ENCODE measurements at places on chromosomes 1 and 21. TPM values are rescaled to one million over a fixed set of nuclear protein-coding genes. Genes with fewer than 3 reads are reported as not detected.

GRCh38 chr1:151455231-151455630 is 4.1 kb downstream of the POGZ start:
- no peak for DNase-seq
- no peak overlapping the region for H3K27ac ChIP-seq
- peaks cover 4% of the 10 kb centered on the region for H3K36me3 ChIP-seq
- no peak overlapping the region for H3K4me3 ChIP-seq

GRCh38 chr1:208929575-208929974 is 653.9 kb upstream of the CAMK1G start:
- peaks cover 2% of the 10 kb centered on the region for H3K4me1 ChIP-seq
- no peak for DNase-seq
- H3K27ac ChIP-seq, result no peak overlapping the region
- no peaks in the 10 kb centered on the region for H3K36me3 ChIP-seq

DNA sequence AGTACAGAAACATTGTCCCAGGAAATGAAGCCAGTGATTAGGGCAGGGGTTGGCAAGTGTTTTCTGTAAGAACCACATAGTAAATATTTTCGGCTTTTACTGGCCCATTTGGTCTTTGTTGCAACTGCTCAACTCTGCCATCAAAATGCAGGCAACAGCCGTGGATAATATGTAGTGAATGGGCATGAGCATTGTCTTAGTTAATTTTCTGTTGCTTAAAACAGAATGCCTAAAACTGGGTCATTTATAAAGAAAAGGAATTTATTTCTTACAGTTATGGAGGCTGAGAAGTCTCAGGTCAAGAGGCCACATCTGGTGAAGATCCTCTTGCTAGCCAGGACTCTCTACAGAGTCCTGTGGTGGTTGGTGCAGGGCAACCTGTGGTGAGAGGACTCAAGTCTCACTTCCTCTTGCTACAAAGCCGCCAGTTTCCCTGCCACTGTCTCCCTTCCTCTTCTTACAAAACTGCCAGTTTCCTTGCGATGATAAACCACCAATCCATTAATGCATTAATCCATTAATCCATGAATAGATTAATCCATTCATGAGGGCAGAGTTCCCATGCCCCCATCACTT is 166.4 kb downstream of the PSMG1 start:
- H3K36me3 ChIP-seq, result no peaks in the 10 kb centered on the region
- H3K4me3 ChIP-seq, result no peak overlapping the region
- H3K27me3 ChIP-seq, result no peaks in the 10 kb centered on the region
- no peak overlapping the region for H3K27ac ChIP-seq
- DNase-seq, result no peak

- no peaks in the 10 kb centered on the region for H3K27me3 ChIP-seq
- peaks cover 69% of the 10 kb centered on the region for H3K4me1 ChIP-seq
- no peaks in the 10 kb centered on the region for H3K36me3 ChIP-seq
These were observed 4.9 kb downstream of the CROCC start for GRCh38 chr1:16926491-16927073.

GRCh38 chr21:28614791-28615190 is 377.9 kb downstream of the LTN1 start:
- H3K27ac ChIP-seq, result no peak overlapping the region
- H3K27me3 ChIP-seq, result no peaks in the 10 kb centered on the region
- no peak overlapping the region for H3K4me3 ChIP-seq

GRCh38 chr21:16330082-16330907 is 600.5 kb downstream of the USP25 start:
- H3K36me3 ChIP-seq, result no peaks in the 10 kb centered on the region
- no peak overlapping the region for H3K27ac ChIP-seq

DNA sequence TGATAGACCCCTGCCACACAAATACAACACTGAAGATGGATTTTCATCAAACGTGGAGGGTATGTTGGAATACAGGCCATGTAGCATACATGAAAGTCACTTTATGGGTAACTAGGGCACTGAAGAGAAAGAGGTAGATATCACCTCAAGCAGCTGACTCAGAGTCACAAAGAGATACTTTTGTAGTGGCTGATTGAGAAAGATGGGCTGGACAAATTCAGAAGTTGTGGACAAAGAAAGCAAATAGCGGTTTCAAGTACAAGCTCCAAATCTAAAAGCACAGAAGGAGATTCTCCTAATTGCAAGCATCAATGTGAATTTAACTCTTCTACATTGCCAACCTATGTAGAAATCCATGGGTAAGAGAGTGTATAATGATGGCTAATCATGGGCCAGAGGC is 35.0 kb upstream of the RGS18 start:
- H3K27ac ChIP-seq, result no peak overlapping the region
- no peaks in the 10 kb centered on the region for H3K27me3 ChIP-seq

The FCRL5 gene
- 0.80 TPM for total RNA-seq

The RGS8 gene
- total RNA-seq, result 0.19 TPM
